Activated T-cell treated with anti-CD3 and anti-CD28 coated beads for 1 hour (primary cell): ENCODE measurements at places on chromosomes 6 and 20.

DNA sequence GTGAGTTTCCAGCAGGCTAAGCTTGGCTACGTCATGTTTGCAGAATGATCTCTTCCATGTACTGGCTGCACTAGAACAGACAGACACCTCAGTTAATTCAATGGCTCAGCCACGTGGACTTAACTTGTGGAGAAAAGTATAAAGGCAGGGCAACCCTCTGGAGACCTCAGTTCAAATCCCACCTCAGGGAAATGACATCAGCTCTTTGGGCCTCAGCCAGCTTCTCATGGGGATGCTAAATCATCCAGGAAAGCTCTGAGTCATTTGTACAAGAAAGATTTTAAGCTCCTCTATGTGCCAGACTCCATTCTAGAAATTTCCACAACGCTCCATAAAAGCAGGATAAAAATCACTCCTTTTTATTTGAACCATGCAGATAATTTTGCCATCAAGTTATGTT lies 128.5 kb upstream of the SALL4 start:
- DNase-seq = no peak

DNA sequence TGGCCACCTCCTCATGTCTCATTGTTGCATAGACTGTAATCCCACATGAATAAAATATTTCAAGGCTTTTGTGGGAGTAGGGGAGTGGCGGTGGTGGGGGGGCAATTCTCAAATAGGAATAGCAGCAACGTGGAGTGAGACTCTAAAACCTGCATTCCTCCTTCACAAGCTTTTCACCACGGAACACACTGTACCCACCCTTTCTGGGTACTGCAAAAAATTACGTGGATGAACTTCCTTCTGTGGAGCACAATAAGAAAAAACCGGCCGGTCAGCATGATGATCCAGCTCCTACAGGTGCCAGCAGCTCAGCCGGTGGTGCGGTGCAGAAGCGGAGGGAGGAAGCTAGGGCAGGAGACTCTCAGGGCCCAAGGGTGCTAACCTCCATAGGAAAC lies 930 bp upstream of the RRAGD start:
- no peak for DNase-seq

GRCh38 chr20:2234598-2235191 lies 61.1 kb upstream of the TGM3 start:
- no peak for DNase-seq

- DNase-seq = no peak
Observed at GRCh38 chr6:53258774-53259155, 90.0 kb downstream of the ELOVL5 start.

DNA sequence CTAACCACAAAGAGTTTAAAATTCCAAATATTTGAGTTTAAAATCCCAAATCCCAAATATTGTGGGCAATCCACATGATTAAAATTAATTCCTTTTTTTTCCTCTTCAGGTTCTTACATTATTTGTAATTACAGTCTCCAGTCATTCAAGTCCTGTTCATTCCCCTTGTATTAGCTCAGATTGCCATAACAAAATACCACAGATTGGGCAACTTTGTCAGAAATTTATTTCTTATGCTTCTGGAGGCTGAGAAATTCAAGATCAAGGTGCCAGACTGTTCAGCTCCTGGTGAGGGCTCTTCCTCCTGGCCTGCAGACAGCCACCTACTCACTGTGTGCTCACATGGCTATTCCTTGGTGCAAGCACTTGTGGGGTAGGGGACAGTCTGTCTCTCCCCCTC lies 105.5 kb downstream of the ARMC2 start:
- no peak for DNase-seq
